ENCODE measurements at places on chromosomes 12 and 14.

- DNase-seq: no peak
These were observed 19.3 kb downstream of the TRPV4 start for GRCh38 chr12:109813810-109814416.

- DNase-seq: no peak
These were observed 13.5 kb upstream of the TNFAIP2 start for GRCh38 chr14:103109535-103110441.

- no peak for DNase-seq
These were observed 241.6 kb upstream of the SOX5 start for GRCh38 chr12:24191117-24191516.

GRCh38 chr12:8914716-8915526 lies 612 bp downstream of the PHC1 start:
- DNase-seq: peak; percentile 21

DNA sequence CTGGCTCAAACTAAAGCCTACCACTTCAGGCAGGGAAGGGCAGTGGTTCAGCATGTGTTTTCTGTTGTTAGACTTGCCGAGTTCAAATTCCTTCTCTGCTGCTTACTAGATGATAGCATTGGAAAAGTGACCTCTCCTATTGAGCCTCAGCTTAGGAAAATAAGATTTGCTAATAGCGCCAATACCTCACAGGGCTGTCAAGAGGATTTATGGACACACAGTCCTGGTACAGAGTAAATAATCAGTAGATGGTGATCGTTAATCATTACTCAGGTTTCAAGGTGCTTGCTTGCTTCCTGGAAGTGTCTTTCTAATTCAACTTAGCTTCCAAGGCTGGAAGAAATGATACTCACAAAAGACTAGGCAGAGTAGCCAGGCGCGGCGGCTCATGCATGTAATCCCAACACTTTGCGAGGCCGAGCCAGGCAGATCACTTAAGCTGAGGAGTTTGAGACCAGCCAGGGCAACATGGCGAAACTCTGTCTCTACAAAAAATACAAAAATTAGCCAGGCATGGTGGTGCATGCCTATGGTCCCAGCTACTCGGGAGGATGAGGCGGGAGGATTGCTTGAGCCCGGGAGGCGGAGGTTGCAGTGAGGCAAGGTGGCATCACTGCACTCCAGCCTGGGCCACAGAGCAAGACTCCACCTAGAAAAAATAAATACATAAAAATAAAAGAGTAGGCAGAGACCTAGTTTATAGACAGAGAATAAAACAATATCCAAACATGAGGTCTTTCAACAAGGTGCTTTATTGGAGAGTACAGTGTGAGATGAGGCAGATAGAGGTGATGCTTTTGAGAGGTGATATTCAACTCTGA lies 6.0 kb downstream of the PLA2G1B start:
- no peak for DNase-seq

DNA sequence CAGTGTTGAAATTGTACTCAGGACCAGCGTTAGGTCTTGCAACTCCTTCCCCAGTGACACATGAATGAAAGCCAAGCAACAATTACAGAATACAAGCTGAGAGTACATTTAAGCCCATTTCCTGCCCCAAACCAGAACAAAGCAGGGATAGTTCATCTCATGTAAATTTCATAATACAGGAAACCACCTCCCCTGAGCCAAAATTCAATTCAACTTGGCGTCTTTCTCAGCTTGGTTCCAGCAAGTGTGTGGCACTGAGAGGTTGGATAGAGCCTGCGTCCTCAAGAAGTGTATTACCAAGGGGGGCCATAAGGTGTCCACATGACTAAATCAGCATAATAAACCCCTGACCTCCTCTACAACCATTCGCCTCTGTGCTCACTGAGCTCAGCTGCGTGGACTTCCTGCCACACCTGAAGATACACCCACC lies 278.9 kb upstream of the CRY1 start:
- DNase-seq: no peak

DNA sequence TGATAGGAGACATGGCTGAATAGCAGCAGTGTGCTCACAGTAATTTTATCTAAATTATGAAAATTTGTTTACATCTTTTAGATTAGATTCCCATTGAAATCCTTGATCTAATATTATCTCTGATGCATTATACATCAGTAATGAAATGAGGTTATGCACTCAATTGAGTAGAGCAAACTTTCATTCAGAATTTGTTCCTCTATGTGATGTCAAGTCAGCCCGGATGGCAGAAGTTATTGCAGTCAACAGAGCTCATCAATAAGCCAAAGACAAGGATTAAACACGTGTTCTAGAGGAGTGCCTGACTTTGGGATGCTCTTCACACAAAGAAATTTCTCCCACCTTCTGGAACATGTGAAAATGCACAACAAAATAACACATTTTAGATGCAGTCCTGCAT lies 688.8 kb downstream of the TMEM121 start:
- no peak for DNase-seq

DNA sequence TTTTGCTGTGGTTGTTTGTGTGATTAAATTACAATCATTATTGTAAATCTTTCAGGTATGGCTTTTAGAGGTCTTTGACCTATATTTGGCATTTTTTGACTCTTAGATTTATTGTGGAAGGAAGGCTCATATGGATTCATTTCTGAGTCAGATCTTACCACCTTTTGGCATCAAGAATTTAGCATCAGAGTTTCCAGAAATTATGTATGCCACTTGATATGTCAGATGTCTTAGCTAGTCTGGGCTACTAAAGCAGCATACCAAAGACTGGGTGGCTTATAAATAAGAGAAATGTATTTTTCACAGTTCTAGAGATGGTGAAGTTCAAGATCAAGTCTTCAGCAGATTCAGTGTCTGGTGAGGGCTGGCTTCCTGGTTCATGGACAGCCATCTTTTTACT lies 129.5 kb upstream of the PZP start:
- DNase-seq: no peak

DNA sequence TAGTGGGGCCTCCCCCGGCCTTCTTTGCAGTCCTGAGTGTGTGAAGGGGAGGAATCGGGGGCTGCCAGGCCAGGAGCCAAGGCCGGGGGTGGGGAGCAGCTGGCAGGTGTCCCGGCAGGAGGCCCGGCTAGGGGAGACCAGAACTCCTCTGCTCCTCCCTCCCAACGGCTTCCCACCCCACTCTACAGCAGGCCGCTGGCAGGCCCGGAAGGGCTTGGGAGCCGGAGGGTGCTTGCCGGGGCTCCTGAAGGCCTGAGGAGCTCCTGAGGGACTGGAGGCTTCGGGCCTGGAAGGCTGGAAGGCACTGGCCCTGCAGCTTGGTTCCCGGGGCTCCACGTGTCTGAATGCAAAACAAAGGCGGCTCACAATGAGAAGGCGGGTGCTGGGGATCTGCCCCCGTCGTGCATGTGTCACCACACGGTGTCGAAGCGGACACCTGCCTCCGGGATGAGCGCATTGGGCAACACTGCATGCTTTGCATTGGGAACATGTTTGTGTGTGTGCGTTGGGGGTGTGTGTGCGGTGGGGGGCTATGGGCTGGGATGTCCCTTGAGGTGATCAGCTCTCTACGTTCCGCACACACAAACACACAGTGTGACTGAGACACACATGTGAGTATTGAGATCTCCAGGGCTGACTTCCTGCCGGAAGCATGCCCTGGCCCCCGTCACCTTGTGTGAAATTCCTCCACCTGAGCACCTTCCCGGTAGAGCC lies 30.9 kb upstream of the ANKRD9 start:
- DNase-seq: no peak

DNA sequence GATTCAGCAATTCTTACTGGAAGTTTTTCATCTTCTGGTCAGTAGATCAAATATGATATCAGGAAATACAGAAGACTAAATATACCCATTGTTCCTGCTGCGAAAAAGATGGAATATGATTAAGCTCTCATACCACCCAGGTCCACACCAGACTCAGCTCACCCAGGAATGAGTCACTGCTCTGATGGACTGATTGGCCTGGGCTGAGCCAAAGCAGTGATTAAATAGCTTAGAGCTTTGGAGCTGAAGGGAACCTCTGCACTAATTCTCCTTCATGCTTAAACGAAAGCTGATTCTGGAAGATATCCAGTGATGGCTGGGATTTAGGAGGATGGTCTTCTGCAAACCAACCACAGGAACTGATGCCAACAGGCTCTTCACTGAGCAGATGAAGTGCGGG lies 62.0 kb upstream of the SYT1 start:
- DNase-seq: no peak

DNA sequence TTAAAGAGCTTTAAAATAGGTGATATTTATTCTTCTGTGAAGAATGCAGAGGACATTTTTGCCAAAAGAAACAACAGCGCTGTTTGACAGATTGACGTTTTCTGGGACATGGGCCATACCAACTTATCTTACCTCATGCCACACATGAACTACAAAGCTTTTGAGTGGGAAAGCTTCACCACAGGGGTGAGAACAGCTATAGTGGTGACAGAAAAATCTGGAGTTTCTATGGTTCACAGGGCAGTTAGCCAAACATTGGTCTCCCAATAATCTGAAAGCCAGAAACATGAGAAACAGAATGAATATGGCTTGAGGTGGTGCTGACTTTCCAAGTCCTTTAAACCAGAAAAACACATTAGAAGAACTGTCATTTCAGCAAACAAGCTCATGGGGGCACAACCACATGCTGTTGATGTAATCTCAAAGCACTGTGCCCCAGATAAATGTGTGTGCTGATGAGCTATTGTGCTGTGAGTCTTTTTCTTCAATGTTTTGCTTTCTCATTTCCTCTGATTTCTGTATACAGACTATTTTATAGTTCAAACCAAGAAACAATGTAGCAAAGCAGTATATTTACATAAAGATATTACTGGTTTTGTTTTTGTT lies 905.4 kb downstream of the SLC16A7 start:
- no peak for DNase-seq

- DNase-seq: no peak
These were observed 33.7 kb downstream of the FOS start for GRCh38 chr14:75312341-75312740.

DNA sequence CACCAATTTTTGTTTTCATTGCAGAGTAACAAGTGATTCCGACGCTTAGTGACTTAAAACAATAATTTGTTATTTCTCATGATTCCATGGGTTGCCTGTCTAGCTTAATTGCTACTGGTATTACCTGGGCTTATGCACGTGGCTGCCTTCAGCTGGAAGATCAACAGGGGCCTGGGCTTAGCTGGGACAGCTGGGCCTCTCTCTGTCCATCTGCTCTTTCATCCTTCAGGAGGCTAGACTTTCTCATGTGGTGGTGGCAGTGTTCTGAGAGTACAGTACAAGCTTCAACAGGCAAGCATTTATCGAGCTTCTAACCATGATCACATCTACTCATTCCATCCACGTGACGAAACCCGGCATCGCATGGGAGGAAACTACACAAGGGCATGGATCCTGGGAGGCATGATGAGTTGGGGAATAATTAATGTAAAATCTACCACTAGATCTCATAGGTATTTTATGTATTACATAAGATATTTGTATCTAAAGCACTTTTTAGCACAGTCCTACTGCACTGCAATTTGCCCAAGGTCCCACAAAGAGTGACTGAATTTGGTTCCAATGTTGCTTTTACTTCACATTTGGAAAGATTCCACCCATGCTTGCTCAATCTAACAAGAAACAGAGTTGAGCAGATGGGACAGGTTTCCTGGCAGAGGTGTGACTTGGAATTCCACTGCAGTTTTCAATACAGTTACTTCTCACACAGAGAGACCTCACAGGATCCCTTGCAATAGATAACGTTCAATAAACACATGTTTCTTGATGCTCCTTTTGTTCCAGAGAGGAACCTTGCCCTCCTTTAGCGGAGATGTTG lies 153.1 kb upstream of the FRMD6 start:
- no peak for DNase-seq

GRCh38 chr14:51240804-51241380 lies 845 bp downstream of the TMX1 start:
- no peak for DNase-seq

DNA sequence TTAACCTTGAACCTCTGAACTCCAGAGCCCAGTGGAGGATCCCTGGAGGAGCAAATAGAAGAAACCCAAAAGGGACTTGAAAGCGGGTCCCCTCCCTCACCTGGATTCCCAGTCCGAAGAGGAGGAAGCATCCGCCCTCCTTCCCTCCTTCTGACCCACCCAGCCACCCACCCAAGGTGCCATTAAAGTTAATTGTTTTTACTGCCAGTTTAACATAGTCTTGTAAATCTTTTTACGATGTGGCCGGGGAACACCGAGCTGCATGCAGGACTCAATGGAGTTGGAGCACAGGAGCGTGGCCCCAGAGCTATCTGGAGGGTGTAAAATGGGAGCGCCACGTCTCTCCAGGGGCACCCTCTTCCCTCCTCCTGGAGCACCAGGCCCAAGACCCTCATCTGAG lies 49.9 kb upstream of the TBX3 start:
- no peak for DNase-seq

- no peak for DNase-seq
These were observed 13.9 kb downstream of the CS start for GRCh38 chr12:56286044-56286830.

DNA sequence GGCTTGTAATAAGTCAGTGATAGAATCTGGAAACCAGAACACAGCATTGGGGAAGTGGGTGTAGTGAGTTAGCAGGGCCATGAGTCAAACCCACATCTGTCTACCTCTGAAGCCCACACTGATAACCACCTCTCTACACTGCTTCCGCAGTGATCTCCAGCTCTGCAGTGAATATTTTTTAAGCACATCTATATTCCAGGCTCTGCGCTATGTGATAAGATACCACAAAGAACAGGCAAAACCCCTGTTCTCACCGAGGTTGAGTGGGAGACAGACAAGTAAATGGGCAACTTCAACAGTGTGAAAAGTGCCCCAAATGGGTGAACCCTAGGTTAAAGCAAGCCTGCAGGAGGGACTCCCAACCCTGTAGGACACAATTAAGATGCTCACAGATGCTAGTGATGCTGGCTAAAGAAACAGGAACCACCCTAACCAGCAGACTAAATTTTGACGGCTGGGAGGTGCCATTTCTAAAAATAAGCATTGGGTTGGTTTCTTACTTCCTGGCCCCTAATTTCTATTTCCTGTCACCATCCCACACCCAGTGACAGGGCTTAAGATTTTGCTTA lies 375.0 kb downstream of the DPF3 start:
- no peak for DNase-seq

- DNase-seq: no peak
These were observed 152.4 kb downstream of the VRK1 start for GRCh38 chr14:96949594-96949993.

DNA sequence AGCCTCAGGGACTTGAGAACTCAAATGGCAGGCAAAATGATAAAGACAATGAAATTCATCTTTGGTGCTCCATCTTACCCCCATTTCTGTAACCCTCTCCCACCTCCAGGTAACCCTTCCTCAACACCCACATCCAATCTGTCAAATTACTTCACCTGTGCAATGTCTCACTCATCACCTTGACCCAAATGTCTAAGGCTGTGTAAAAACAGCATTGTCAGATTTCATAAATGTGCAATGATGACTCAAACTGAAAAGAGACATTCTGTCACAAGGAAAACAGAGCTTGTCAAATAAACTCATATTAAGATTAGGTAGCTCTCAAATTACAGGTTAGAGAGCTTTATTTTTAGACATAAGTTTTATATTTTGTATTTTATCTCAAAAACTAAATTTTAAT lies 19.9 kb upstream of the COCH start:
- DNase-seq: no peak

- DNase-seq: no peak
These were observed 17.5 kb downstream of the AMN start for GRCh38 chr14:102939820-102940561.

GRCh38 chr12:103966736-103967135 lies 1.1 kb downstream of the TDG start:
- DNase-seq: no peak
